ENCODE measurements at places on chromosomes 4 and X.

DNA sequence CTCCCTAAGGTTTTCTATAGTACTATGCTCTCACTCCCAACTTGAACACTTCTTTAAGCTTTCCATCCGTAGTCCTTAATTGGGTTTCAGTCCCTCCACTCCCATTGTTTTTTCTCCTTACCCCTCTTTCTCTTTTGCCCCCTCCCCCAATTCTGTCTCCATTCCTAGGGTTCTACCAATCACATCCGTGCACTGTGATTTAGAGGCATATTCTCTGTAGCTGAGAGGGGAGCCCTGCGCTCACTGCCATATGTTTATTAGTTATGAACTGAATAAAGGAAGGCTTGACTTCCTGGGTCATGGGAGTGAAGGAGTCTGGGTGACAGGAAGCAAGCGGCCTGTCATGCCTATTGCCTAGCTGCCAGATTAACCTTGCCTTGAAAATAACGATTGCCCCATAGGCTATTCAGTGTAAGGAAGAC, 471 bp downstream of the MCTS1 start:
- no peak for DNase-seq

GRCh38 chr4:77636902-77637301, 31.3 kb downstream of the CXCL13 start:
- no peak for DNase-seq

- DNase-seq, result no peak
Measured at GRCh38 chr4:89674876-89675459, 162.0 kb downstream of the SNCA start.

DNA sequence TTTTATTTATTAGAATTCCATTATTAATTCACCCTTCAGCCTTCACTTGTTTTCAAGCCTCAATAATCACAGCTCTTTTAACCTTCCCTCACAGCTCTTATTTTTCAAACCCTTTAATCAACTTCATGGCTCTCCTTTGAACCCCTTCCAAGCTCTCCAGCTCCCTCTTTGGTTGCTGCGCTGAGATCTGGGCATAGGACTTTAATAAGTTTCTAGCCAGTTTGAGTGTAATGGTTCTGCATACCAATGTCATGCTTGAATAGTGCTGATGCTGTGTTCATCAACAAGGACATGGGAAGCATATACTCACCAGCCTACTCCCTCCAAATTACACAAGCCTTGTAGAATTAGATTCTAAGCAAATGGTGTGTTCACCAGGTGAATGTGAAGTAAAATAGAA, 3.5 kb upstream of the RNF212 start:
- DNase-seq, result no peak

GRCh38 chr4:114272226-114272625, 292.8 kb upstream of the ARSJ start:
- DNase-seq, result no peak

DNA sequence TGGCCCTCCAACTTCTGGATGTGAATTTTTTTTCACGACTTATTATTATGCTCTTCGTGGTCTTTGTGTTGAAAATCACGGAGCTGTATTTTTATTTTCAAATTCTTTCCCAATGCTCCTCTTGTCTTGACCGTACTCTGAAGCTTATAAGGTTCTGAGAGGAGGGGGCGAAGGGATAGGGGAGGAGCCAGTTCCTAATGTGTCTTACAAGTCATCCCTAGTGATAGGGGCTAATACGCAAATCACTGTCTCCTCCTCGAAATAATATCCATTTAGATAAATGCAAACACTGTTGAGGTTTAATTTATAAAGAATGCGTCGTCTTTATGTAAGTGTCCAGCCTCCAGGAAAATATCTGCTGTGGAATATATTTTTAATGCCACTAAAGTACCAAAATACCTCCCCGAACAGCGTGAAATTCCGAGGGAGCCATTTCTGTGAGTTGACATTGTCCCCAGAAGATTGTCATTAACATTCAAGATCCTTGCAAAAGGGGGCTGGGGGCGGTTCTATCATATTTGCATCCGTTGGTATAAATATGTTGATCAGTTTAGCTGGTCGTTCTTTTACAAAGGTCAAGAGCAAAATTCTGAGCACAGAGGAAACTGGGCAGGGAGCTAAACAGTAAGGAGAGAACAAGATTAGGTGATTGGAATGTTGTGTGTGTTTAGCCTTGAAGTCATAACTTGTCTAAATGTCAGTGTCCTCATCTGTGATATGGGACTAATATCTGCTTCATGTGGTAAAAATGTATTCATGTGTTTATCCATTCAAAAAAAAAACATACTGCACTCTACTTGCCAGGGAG, 3.7 kb upstream of the FAT1 start:
- no peak for DNase-seq

DNA sequence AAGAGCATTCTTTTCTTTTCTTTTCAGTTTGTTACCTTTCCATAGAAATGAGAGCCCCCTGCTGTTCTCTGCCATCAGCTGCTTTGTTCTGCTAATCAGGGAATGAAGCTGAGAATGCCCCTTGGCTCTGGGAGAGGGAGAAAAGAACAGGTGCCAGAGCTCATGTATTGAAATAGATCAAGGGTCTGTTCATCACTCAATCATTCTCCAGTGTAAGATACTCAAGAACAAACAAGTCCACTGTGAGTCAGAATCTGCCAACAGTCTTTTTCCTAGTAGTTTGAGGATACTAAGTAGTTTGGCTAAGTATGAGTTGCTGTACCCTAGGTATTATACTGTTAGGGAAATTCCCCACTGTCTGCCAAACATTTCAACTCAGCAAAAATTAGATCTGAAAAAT, 144.3 kb downstream of the RTL3 start:
- DNase-seq, result no peak

DNA sequence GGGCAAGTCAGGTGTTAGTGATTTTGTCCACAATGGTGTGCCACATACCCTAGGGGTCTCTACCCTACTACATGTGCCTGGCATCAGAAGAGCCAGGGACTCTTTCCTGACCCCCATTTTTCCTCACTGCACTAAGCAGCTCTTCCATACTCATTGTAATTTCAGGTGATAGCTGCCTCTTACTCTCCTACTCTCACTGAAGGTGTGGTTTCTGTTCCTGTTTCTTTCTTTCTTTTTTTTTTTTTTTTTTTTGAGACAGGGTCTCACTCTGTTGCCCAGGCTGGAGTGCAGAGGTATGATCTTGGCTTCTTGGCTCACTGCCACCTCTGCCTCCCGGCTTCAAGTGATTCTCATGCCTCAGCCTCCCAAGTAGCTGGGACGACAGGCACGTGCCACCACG, 164.9 kb upstream of the USP9X start:
- no peak for DNase-seq

GRCh38 chr4:791252-791897, 34.6 kb downstream of the CPLX1 start:
- DNase-seq, result no peak

- DNase-seq, result peak; percentile 43
Measured at GRCh38 chrX:19904778-19905367, 17.5 kb upstream of the SH3KBP1 start.

GRCh38 chrX:55787063-55787462, 69.5 kb downstream of the RRAGB start:
- no peak for DNase-seq

- no peak for DNase-seq
Measured at GRCh38 chr4:112752061-112752460, 115.1 kb downstream of the LARP7 start.

DNA sequence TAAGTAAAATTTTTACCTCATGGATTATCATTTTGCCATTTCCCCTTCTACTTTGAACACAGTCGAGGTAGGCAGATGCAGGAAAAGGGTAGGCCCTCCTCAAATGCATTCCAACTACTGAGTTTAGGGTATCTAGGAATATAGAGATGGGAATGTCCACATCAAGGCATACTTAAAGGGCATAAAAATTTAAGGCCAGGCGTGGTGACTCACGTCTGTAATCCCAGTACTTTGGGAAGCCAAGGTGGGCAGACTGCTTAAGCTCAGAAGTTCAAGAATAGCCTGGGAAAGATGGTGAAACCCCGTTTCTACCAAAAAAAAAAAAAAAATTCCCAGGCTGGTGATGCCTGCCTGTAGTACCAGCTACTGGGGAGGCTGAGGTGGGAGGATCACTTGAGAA, 146.5 kb downstream of the PDGFC start:
- DNase-seq, result no peak

DNA sequence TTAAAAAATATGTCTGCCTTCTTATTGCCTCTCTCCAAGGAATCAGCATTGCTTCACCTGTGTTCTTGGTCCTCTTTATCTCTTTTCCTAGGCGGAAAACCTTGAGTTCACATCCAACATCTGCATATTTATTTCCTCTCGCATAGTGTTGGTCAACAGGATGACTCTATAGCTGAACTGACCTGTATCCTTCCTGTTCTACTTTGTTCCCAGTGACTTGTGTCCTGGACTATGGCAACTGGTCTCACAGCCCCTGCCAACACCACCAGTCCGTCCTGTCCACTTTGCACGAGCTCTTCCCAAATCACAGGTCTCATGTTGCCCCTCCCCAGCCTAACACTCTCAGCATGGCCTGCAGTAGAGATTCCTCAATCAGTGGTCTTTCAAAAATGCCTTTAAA, 2.0 kb downstream of the DIPK2B start:
- DNase-seq, result no peak

DNA sequence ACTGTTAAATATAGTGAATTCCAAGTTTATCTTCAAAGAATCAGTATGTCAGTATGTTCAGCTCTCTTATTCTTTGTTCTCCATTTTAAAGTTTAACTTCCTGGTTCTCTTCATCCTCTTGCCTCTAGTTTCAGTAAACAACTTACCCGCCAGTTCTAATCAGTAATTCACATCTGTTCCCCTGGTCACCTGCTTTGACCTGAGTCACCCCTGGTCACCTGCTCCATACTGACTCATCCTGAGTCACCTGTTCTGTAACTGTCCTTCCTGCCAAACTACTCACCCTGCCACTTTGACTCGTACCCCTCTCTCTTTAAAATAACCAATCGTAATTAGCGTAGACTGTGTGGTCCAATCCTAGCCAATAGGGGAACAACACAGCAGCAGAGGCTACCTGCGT, 992.7 kb upstream of the HS3ST1 start:
- DNase-seq, result no peak

DNA sequence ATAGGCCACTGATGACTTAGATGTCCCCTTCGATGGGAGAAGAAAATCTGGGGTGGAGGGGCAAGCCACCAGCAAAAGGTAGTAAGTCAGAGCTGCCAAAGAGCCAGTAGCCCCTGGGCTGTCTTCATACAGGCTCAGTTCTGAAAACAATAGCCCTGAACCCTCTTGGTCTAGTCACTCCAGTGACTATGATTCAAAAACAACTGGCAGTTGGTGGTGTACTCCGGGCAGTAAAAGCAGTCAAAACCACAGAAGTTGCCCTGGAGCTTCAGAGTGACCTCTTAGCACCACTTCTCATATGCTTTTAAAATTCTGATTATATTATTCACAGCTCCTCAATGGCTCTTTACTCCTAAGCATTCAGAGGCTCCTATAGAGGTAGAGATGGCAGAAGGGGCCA, 164.3 kb upstream of the MAMLD1 start:
- no peak for DNase-seq

- DNase-seq, result no peak
Measured at GRCh38 chr4:89724716-89725115, 112.2 kb downstream of the SNCA start.

DNA sequence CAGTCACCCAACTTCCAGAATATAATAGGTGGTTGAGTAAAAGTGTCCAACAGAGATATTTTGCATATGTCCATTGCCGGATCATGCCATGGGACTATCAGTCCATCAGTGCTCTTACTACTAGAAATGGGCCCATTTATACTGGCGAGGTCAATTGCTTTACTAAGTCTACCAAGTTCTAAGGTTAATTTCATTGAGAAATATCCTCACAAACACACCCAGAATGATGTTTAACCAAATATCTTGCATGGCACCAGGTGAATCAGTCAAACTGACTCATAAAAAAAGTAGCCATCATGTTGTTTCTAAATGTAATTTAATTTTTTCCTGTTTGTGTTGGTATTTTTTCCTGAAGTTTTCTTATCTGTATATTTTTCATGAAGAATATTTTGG, 1217.0 kb downstream of the RAPGEF2 start:
- DNase-seq, result no peak

DNA sequence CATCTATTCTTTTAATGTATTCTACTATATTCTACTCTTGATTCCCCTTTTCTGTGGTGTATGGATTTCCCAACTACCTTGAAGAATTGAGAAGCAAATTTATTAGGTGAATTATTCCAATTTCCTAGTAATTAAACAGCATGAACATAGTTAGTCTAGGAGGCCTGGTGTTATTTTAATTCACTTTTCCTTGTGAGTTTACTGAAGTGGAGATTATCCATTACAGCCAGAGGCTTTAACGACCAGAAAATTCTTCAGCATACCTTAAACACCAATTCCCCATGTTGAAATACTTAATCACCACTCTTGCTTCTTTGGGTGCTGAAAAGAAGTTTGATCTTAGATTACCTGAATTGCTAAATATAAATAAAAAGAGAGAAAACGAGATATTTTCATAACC, 29.4 kb downstream of the FAT4 start:
- no peak for DNase-seq

- DNase-seq, result no peak
Measured at GRCh38 chr4:106875340-106875739, 160.8 kb downstream of the DKK2 start.

DNA sequence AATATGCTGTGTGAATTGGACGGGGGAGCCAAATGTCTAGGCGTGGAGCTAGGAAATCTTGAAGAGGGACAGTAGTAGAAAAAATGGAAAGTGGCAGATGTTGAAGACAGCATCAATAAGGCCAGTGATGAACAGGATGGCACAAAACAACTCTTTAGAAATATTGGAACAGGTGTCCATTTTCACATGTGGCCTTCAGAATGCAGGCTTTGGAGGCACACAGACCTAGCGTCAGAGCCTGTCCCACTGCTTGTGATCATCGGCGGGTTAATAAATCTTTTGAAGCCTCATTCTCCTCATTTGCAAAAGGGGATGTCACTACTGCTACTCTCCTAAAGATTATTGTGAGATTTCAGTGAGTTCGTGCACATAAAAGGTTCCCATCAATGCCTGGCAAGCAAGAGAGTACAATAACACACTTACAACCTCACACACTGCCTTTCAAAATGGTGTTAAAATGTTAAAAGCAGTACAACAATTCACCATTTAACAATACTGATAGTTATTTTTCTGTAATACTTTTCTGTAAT, 2.4 kb downstream of the PDLIM3 start:
- DNase-seq, result no peak

- DNase-seq, result peak; percentile 55
Measured at GRCh38 chr4:139301821-139302611, at the start of gene NDUFC1. TSS of gene NDUFC1 (minus strand) at chr4:139302477. CDS start at chr4:139295798, 6,679 bp downstream.

Measured in Right ventricle myocardium superior (tissue), 1 donor.